ENCODE measurements at places on chromosomes 7 and 10. TPM values are rescaled to one million over a fixed set of nuclear protein-coding genes. Genes with fewer than 3 reads are reported as not detected.

The LRCH4 gene
- 43.7 TPM for polyA plus RNA-seq

The PHKG1 gene
- polyA plus RNA-seq, result 3.0 TPM

The GPR158 gene
- 0.17 TPM for polyA plus RNA-seq

The SNX8 gene
- polyA plus RNA-seq, result 40.7 TPM

The TRA2A gene
- 266 TPM for polyA plus RNA-seq
